ENCODE measurements at places on chromosomes 11 and 22. TPM values are rescaled to one million over a fixed set of nuclear protein-coding genes. Genes with fewer than 3 reads are reported as not detected.

MUC6 gene
- total RNA-seq = not detected

EEF1G gene
- 2,034 TPM for total RNA-seq

EP300 gene
- 20.5 TPM for total RNA-seq

SORL1 gene
- 1.9 TPM for total RNA-seq

OR51E2 gene
- not detected for total RNA-seq

SLC5A12 gene
- not detected for total RNA-seq

MMP12 gene
- total RNA-seq = 0.04 TPM

TRIM48 gene
- 0.06 TPM for total RNA-seq

DDI1 gene
- not detected for total RNA-seq

ZNRF3 gene
- total RNA-seq = 7.0 TPM

FREY1 gene
- 0.39 TPM for total RNA-seq

LTO1 gene
- total RNA-seq = 34.9 TPM

MS4A4A gene
- not detected for total RNA-seq

RAPSN gene
- total RNA-seq = 0.32 TPM

FOLR3 gene
- total RNA-seq = 0.18 TPM

RFPL2 gene
- total RNA-seq = 0.11 TPM

PGM2L1 gene
- 12.1 TPM for total RNA-seq

PTDSS2 gene
- 45.6 TPM for total RNA-seq

MS4A7 gene
- not detected for total RNA-seq

ADM2 gene
- 0.60 TPM for total RNA-seq

UQCR10 gene
- total RNA-seq = 115 TPM

CADM1 gene
- total RNA-seq = 21.8 TPM

APOA1 gene
- total RNA-seq = 0.12 TPM

IFITM1 gene
- total RNA-seq = 0.17 TPM

MGAT3 gene
- total RNA-seq = 1.0 TPM

RASSF10 gene
- 0.75 TPM for total RNA-seq

OR51B2 gene
- total RNA-seq = not detected

ELMOD1 gene
- 0.11 TPM for total RNA-seq

APOBEC3B gene
- 29.2 TPM for total RNA-seq

PAMR1 gene
- not detected for total RNA-seq

EPS8L2 gene
- 63.5 TPM for total RNA-seq

LAYN gene
- 3.5 TPM for total RNA-seq

LARGE1 gene
- 4.8 TPM for total RNA-seq

SLC35F2 gene
- 44.1 TPM for total RNA-seq

C22orf15 gene
- total RNA-seq = not detected

SSH3 gene
- total RNA-seq = 16.4 TPM

OR10D3 gene
- total RNA-seq = not detected

MRGPRE gene
- total RNA-seq = 0.11 TPM

MS4A3 gene
- total RNA-seq = not detected

SLC6A5 gene
- not detected for total RNA-seq

NCAM1 gene
- 0.11 TPM for total RNA-seq

CCDC15 gene
- total RNA-seq = 0.89 TPM

ZBTB16 gene
- total RNA-seq = 1.6 TPM

TNNI2 gene
- not detected for total RNA-seq

WT1 gene
- total RNA-seq = 5.8 TPM

ENTHD1 gene
- total RNA-seq = not detected

PATE4 gene
- not detected for total RNA-seq

OSM gene
- not detected for total RNA-seq

GDPD4 gene
- not detected for total RNA-seq

XNDC1N gene
- 3.4 TPM for total RNA-seq

INS gene
- total RNA-seq = not detected

MOGAT2 gene
- not detected for total RNA-seq

P4HA3 gene
- 47.6 TPM for total RNA-seq

PARVB gene
- 44.1 TPM for total RNA-seq

NAP1L4 gene
- total RNA-seq = 126 TPM

All from A549 treated with dexamethasone at 1 μM for 4 hours (cell line).